Urinary bladder (tissue), 4 donors: ENCODE measurements at places on chromosomes 5 and 9.

GRCh38 chr9:132042324-132042723 is 37.3 kb downstream of the MED27 start:
- no peak for DNase-seq

DNA sequence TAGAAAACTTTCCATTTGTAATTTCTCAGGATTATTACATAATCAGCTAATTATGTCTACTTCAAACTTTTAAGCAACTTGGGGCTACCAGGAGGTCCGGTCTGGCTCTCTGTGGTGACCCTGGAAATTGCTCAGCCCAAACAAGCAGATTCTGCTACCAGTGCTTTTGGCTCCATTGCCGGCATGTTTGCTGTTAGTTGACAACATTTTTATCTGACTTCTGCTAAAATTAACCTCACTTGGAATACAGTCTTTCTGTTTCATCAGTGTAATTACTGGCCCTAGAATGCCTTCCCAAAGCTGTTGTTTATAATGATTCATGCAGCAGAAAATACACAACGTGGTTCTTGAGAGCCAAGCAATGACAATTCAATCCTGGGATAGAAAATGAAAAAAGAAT is 38.5 kb upstream of the FAM81B start:
- DNase-seq = no peak

GRCh38 chr9:135380311-135380960 is 99.1 kb upstream of the PPP1R26 start:
- no peak for DNase-seq

GRCh38 chr5:141430332-141431113 is at the start of gene PCDHGA12:
Gene PCDHGA12 (plus strand): TSS chr5:141430507. CDS start chr5:141430760, 253 bp downstream.
- DNase-seq = no peak
